Ecto neural progenitor cell (in vitro differentiated cells): ENCODE measurements at places on chromosomes 1 and 21.

DNA sequence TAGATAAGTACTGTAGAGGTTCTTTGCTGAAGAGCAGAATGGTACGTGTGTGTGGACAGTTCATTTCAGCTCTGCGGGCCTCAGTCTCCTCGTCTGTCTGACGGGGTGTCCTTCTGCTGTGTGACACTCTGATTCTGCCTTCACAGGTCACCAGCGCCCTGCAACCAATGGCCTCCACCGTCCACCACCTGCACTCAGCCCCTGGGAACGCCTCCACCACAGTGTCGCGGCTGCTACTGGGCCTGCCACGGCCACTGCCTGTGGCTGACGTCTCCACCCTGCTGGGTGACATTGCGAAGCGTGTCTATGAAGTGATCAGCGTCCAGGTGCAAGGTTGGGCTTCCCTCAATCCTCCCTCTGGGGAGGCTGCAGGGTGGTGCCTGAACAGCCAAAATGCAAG, 17.0 kb downstream of the UMODL1 start:
- DNase-seq, result no peak

- DNase-seq, result no peak
Observed at GRCh38 chr1:153793261-153793972, 18.2 kb downstream of the SLC27A3 start.

DNA sequence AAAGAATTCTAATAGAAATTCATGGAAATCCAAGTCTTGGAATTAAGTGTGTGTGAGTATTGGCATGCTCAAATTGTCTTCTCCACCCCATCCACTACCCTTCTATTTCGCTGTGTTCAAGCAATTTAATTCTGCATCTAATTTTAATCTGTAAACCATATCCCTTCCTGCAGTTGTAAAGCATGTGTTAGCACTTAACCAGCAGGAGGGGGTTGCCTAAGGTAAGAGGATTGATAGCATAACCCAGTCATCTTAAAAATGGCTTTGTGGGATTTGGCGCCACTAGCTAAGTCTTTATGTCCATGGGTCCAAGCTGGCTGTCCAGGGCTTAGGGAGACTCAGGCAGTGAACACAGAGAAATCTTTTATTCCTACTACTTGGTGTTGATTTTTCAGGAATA, 210.3 kb downstream of the PTPRC start:
- no peak for DNase-seq

DNA sequence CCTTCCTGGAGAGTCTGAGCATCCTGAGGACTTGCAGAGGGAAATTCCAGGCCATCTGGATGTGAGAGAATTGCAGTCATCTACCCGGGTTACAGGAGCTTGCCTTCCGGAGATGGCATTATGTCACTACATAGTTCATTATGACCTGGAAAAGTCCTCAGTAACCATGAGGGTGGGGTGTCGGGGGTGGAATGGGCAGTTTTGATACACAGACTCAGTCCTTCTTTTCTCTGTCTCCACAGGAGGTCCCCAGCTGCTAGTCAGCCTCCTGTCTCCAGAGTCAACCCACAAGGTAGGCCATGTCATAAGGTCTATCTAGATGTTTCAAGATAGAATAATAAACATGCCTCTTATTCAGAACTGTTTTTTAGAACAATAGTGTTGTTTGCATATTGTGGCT, 268.2 kb upstream of the SGIP1 start:
- DNase-seq, result no peak

GRCh38 chr1:235326719-235327558, 1.0 kb downstream of the ARID4B start:
- peak; percentile 64 for DNase-seq

DNA sequence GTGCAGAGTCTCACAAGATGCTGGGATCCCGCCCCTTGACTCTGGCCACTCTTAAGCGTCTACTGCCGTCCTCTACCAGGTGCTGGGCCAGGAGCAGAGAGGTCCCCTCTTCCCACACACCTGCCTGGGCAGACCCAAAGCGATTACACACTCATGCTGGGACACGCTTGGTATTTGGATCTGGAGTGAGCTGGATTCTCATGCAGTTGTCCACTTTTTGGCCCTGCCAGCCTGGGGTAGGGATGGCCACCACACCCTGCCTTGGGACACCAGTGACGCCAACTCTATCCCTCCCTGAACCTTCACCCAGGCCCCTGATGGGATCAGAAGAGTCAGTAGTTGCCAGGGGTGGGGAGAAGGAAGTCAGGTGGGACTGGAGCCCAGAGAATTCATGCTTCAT, 28.6 kb downstream of the ITPKB start:
- no peak for DNase-seq

GRCh38 chr21:14718951-14719350, 172.8 kb upstream of the SAMSN1 start:
- DNase-seq, result no peak
